ENCODE measurements at places on chromosomes 5 and 9.
A peak's percentile ranks its signal among the peaks of the same experiment; 100 is the strongest.

DNA sequence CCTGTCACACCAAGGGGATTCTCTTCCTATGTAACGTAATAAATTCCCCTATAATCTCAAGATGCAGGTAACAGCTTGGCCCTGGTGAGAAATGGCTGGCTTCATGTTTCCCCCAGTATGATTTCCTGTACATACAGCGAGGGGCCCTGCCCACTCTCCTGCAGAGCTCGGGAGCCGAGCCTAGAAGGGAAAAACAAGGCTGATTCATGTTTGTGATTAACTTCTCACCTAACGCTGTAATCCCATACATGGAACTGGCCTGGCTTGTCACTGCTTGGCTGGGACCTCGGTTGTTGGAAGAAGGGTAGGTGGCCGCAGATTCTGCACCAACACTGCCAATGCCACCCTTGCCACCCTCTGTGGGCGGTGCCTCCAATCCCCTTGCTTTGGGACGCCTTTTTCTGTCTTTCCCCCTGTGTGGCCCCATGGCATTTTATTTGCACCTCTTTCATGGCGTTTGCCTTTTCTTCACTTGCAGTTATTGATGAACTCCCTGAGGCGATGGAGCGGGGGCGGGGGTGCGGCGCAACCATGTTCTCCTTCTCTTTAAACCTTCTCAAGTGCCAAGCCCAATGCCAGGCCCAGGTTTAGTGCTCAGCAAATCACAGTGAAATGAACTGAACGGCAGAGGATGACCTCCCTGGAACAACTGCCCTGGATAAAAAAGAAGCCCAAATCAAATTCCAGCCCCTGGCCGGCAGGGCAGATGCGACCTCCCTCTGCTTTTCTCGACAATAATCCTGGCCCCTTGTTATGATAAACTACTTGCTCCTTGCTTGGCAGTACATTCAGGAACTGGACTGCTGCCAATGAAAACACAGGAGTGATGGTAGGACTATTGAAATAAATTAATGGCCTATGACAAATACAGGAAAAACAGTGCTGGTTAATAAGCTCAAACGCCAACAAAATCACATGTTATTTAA is 108.1 kb downstream of the TMEM174 start:
- DNase-seq = no peak

- no peak for DNase-seq
Measured at GRCh38 chr9:128454991-128455390, 815 bp upstream of the ODF2 start.

DNA sequence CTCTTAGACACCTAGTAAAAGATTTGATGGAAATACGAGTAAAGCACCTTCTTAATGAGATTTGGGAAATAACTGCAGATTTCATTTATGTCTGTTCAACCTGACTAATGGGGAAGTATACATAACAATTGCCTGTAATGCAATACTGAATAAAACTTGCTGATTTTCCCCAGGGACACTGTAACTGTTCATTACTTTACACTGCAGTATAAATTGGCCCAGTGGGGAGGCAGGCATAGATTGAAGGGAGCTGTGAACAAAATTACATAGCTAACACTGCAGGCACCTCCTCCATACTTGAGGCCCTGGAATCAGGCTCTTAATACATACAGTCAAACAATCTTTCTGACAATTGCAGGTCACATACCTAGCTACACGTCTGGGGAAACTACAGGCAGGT is 216.2 kb downstream of the PTPRD start:
- no peak for DNase-seq

DNA sequence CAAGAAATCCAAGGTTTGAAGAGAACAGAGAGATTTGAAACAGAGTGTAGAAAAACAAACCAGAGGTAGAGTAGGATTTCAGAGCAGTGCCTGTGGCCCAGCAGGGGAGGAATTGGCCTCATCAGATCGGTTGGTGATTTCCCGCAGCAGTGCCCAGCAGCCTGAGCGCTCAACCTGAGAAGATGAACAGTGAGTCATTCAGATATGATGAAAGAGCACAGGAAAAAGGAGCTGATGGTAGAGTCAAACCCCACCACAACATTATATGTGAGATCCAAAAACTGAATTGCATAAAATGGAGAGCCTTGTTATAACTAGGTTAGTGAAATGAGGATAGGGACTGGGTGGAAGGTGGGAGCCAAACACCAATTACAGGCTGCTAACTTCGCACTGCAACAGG is 248.9 kb downstream of the PIK3R1 start:
- peak; percentile 6 for DNase-seq

DNA sequence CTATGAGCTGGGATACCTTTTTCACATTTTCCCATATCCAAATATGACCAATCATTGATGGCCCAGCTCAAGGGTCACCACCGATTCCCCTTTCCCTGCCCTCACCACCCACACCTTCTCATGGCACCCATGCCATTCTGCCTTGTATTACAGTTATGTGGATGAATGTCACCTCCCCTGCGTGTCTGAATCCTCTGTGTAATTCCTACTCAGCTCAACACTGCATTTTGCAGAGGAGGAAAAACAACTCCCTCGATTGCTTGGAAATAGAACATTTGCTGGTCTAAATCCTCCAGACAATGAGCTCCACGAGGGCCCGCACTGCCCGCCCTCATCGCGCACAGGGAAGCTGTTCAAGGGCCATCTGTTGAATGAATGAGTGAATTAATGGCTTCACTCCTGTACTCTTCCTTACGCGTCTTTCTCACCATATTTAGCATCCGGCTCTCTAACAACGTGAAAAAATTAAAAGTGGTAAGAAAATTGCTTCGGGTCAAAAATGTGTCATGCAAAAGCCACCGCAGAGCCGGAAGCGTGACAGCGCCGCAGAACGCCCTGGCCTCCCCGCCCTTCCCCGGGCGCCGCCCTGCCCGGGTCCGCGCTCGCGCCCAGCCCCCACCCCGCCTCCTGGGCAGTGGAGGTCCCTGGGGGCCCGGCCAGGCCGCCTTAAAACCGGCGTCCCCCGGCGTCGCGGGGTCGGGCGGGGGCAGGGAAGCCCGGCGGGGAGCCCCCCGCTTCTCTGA is 704 bp downstream of the SUSD1 start:
- peak; percentile 51 for DNase-seq

- no peak for DNase-seq
Measured at GRCh38 chr5:99032234-99033013, 103.6 kb upstream of the CHD1 start.

DNA sequence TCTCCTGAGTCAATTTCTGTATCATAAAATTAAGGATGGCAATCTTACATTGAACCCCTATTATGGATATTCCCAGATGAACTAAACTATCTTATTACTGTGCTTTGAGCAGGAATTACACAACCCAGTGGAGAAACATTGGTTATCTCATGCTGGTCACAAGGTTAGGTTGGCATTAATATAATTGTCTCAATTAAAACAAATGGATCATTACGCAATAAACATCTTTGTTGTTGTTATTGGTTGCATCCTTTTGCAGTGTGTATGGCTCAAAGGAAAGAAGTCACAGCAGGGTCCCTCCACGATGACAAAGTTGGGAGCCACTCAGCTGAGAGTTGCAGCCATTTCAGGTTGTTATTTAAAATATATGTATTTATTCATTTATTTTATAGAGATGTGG is 297.0 kb upstream of the KLF4 start:
- DNase-seq = no peak

GRCh38 chr5:16489322-16489791 is 23.8 kb upstream of the ZNF622 start:
- no peak for DNase-seq

DNA sequence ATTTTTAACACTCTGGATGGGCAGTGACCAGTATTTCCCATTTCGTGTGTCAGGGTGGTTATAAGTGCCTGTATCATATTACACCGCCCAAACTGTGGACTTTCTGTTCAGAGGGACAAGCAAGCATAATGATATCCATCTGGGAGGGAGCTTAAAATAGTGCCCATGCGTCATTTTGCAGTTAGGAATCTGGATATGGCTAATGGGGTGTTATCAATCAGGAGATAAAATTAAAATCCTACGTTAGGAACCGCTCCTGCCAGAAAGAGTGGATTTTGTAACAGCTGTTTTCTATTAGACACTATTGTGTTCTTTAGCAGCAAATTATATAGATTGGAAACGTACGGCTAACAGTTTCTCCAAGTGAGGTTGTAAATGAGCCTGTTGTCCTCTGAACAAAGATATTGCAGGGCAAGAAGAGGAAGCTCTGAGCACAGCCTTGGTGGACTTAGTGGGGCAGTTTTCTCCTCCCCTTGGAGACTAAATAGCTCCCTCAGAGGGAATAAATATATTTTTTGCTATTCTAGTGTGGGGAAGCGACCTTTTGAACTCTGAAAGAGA is 160.4 kb downstream of the SPATA31D1 start:
- no peak for DNase-seq

DNA sequence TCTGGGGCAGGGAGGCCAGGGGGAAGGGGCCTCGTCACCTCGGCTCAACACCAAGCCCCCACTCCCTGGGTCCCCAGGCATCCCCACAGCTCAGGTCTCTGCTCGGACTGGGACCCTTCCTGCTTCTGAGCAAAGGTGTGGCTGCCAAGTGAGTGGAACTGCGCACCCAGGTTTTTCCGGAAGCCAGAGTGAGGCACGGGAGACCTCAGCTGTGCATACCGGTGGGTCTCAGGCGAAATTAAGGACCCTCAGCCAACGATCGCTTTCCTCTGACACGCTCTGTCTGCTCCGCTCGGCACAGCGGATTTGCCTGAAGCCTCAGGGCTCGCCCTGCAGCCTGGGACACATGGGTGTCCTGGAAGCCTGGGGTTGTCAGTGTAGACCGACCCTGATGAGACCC is 41.0 kb upstream of the IRX4 start:
- no peak for DNase-seq

GRCh38 chr5:58156973-58157701 is 302.7 kb downstream of the PLK2 start:
- no peak for DNase-seq

DNA sequence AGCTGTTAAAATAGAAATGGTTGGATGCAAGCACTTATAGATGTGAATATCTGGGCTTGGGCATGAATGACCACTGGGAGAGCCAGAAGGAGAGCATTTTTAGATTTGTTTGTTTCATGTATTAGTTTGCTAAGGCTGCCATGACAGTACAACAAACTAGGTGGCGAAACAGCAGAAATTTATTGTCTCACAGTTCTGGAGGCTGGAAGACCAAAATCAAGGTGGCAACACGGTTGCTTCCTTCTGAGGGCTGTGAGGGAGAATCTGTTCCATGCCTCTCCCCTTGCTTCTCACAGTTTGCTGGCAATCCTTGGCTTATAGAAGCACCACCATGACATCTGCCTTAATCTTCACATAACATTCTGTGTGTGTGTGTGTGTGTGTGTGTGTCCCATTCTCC is 20.2 kb upstream of the CDC23 start:
- DNase-seq = no peak

DNA sequence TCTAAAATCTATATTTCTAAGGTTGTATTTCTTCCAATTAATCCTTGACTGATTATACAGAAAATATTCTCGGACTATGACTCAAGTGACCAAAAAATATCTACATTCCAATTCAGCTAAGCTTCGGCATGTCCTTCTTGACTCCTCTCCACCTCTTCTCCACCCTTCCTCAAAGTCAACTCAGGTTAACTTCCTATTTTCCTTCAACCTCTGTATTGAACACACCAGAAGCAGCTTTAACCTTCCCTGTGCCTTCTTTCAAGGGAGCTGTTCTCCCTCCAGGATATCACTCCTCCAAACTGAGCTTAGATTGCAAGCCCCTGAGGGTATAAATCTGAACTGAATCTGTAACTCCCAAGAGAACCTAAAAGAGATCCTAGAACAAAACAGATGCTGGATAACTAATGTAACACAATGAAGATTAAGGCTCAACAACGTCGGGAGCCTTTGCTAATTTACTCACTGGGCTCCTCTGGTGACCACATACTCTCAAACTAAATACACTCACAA is 1.1 kb downstream of the SLCO4C1 start:
- DNase-seq = no peak

DNA sequence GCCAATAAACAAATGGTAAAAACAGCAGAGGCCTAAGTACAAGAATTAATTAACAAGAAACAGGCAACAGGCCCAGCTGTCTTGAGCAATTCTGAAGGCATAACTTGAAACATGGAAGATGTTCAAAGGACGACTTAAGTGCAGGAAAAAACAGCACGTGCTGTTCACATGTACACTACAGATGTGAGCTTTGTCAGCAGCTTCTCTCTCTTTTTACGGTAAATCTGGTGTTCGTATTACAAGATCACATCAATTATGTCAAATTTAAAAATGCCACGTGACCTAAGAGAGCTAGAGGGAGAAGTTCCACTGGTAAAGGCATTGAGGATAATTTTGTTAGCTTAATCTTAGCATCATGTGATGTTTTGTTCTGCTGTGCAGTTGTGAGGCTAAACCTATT is 281.1 kb downstream of the PSAT1 start:
- no peak for DNase-seq

- DNase-seq = no peak
Measured at GRCh38 chr9:76896035-76896434, 9.9 kb downstream of the PRUNE2 start.

DNA sequence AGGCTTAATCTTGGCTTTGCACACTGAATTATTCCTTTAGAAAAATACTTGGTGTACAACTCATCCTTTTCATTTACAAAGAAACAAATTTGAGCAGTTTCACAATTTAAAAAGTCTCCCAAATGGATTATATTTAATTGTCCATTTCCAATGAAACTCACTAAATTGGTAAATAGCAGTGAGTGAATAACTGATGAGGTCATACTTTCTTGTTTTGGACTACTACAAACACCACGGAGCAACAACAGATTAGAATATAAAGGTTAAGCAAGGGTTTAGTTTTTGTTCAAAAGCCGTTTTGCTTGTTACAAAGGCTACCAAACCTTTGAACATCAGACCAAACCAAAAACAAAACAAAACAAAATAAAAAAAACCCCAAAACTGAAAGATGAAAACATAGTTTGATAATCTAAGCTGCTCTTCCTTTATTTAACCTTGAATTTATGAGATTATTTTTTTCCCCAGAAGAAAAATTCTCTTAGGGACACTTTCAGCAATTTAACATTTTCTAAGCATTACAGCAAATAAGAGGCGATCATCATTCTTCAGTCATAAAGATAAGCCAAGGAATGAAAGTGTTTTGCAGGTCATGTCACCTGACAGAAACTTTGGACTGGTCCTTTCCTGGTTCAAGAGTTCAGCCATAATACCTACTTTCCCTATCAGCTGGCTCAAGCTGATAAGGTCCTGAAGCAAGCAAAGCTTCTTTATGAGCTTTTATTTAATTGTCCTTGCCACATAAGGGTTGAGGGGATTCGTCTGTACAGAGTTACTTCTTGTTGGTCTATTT is 99.7 kb upstream of the CDKN2B start:
- DNase-seq = no peak

Measured in stimulated activated CD8-positive, alpha-beta memory T cell treated with anti-CD3 and anti-CD28 coated beads, Interleukin-4, amount 100 ng/mL, for 1 hour (primary cell).